ENCODE measurements at places on chromosomes 3 and 15.

- no peak for DNase-seq
These were observed 124.8 kb downstream of the SV2B start for GRCh38 chr15:91224755-91225380.

- DNase-seq = no peak
These were observed 198.5 kb upstream of the COL8A1 start for GRCh38 chr3:99439892-99440291.

DNA sequence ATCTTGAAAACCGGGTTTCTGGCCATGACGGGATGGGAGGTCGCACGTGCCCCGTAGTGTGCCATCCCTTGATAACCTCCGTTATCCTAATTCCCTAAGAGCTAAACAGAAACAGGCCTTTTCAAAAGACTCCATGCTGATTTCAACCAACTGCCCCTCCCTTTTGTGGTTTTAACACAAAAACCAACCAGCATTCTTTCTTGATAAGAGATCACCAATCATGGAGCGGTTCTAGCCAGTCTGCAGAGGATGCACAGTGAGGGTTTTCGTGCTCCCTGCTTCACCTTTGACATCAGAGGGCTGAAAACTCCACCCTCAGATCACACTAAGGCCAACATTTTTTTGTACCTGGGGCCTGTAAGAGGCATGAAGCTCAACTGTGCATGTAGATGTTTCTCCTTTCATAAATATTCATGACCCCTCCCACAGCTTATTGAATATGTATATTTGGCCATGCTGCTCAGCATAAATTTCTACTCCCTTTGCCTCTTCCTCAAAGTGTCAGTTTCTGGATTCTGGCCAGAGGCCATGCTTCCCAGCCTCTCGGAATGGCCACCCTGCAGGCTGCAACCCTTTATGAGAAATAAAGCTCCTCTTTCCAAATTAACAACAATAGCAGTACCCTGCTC lies 41.3 kb downstream of the FAM3D start:
- DNase-seq = no peak

DNA sequence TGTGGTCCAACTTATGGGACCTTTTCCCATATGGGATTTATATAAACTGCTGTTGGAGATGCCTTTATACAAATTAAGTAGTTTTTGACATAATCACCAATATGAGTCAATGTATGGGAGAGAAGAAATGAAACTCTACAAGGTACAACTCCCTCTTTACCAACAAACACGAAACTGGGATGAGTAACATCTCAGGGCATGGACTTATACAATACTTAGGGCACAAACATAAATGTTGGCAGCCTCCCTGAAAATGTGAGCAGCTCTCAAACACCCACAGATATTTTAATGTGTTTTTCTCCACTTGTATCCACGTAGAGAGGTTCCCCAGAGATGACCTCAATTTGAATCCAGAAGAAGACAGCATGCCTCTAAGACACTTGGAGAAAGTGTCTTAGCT lies 161.6 kb downstream of the MAGI1 start:
- no peak for DNase-seq

DNA sequence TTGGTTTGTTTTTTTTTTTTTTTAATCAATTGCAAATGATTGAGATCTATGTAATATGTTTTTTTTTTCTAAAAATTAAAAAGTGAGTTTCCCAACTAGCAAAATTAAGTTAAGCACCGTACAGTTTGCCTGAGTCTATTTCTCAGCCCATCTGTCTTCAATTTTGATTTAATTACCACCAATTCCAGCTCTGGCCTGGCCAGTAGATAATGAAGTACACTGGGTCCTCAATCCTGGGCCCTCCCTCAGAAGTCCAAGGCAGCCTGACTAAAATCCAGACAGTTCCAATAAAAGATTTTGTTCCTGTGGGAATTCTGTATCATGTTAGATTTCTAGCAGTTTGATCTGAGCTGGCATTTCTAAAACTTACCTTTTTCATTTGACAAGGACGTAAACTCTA lies 887.2 kb downstream of the NAALADL2 start:
- DNase-seq = no peak

- no peak for DNase-seq
These were observed 45.0 kb downstream of the ZNF860 start for GRCh38 chr3:32026593-32026992.

DNA sequence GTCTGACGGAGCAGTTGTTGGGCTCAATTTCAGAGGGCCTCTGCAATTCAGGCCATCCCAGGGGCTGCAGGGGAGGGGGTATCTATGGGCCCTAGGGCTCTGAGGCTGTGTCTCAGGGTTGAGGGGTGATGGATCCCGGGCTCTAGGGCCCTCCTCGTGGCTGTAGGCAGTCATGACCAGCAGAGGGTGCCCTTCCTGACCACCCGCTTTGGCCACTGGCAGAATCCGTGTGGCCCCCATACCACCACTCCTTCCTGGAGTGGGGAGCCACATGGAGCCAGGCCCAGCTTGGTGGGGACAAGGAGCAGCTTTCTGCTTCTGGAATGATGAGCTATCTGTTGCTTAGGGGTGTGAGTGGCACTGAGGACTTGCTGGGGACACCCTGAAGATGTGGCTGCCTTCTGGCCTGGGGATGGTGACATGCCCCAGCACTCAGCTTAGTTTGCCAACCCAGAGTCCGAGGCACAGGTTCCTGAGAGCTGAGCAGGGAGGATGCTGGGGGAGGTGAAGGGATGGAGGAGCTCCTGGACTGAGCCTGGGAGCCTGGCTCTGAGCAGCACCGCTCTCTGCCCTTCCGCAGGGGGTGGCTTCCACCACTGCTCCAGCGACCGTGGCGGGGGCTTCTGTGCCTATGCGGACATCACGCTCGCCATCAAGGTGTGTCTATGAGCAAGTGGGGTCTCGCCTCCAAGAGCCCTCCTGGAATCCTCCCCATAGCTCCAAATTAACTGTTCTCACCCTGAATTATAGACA lies 20.2 kb downstream of the HDAC11 start:
- DNase-seq = no peak

DNA sequence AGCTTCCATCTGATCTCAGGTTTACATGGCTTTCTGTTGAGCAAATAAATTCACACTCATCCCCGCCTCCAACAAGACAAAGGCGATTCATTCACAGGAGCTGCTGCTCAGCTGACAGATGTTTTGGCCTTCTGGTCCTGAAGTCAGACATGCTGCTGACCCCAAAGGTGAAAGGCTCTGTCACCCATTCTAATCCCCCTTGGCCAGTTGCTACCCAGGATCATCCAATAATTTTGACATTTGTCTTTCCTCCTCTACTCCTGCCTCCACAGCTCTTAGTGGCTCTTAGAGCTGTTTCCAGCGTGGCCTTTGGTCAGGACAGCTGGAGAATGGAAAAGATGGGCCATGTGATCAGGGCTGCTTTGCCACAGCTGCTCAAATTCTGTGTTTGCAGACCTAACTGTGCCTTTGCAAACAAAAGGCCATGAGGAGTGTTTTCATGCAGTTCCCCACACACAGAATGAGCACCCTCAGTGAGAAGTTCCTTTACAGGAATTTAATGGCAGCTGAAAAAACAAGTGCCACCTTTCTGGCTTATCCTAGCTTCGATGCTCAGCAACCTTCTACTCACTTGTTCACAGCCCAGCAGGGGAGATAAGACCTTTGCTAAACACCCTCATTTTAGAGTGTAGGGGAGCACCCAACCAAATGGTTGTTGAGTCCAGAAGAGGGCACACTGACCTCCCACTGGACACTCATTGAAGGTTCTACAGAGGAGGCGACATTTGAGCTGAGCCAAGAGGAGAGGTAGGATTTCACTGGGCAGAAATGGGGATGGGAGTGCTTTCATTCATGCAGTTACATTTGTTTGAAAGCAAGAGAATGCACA lies 39.0 kb downstream of the CYP19A1 start:
- DNase-seq = no peak

- peak; percentile 12 for DNase-seq
These were observed 818 bp downstream of the SLC4A7 start for GRCh38 chr3:27483117-27484014.

DNA sequence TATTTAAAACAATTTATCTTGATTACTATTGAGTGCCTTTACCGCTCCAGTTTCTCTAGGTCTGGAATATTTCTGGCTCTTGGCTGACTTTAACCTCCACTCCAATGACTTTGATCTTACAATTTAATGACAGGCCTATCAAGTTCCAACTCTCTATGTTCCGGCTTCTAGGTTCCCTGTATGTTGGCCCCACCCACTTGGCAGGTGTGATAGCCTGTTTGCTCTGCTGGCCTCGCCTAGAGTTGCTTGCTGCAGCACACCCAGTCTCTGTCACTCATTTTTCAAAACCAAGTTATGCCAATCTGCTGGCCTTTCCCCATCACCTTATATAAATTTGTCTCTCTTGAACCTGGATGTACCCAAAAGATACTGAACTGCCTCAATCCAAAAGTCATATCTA lies 428.0 kb downstream of the ROBO1 start:
- no peak for DNase-seq

DNA sequence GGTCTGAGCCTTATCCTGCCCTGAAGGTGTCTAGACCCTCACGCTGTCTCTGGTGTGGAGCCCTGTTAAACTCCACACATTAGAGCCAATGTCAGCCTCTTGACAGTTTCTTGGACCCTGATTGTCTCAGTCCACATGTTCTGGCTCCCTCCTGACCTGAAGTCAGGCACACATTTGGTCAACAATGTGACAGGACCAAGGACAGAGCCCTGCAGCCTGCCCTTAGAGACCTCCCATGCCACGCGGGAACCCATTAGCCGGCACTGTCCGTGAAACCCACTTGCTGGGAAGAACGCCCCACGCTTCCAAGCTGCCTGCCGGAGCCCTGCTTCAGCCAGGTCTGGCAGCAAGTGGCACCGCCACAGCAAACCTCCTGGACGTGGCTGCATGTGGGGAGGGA lies 162.7 kb upstream of the LINGO1 start:
- DNase-seq = no peak

DNA sequence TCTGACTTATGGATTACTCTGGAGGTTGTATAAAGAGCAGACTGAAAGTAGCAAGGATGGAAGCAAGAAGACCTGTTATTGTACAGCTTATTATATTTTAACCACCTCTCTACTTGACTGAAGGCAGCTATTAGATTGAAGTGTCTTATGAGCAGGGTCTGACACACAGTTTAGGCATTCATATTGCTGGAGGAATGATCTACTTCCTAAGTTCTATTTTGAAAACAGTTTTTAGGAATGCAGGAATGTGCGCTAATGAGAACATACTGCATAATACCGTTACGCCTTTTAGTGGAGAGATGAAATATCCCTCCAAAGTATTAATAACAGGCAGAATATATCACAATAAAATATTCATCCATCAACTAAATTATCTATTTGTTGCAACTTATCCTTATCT lies 193.3 kb downstream of the ISL2 start:
- no peak for DNase-seq

DNA sequence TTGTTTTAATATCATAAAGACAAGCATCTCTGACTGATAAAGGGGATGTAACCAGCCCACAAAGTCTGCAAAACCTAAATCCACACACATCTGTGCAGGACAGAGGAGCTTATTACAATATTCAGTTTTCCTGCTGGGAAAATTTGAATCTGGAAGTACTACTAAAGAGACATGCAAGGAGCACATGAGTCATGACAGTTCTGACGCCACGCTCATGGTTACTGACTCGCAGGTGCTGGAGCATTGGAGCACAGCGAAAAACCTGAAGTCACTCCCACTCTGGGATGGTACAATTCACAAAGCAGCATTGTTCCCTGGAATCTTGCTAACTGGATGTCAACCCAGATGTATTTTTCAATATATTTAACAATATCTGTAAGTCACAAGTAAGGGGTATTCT lies 7.6 kb upstream of the ISL2 start:
- no peak for DNase-seq

DNA sequence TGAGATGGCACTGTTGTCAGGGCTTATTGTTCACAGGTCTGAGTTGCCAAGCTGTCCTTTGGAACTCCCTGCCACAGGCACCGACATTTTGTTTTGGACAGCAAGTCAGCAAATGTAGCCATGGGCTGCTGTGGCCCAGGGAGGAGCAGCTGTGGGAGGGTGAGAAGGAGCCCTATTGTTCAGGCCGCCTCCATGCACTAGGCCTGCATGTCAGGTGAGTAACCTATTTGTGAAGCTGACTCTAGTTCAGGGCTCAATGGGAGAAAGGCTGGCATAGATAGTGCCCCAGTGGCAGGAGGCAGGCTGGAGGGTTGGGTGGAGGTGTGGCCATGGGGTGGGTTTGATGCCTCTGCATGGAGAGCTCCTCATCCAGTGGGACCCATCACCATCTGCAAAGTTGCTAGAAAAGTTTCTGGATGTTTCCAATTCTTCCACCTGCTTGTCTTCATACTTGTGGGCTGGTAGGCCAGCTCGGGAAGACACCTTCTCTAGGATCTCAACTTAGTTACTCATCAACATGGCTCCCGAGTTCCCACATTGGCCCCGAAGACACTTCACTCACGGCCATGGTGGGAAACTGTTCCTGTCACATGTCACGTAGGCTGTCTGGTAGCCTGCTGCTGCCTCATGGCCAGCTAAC lies 19.5 kb downstream of the AMOTL2 start:
- DNase-seq = no peak

DNA sequence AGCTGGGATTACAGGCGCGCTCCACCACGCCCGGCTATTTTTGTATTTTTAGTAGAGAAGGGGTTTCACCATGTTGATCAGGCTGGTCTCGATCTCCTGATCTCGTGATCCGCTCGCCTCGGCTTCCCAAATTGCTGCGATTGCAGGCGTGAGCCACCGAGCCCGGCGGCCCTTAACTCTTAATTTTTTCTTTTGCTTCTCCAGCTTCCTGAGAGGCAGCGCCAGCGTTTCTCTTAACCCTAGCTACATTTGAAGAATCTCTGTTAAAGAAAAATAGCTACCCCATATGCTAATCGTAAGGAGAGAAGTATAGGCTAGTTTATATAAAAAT lies 465 bp upstream of the GK5 start:
- DNase-seq = no peak

- no peak for DNase-seq
These were observed 444.2 kb upstream of the NAALADL2 start for GRCh38 chr3:174414902-174415301.

DNA sequence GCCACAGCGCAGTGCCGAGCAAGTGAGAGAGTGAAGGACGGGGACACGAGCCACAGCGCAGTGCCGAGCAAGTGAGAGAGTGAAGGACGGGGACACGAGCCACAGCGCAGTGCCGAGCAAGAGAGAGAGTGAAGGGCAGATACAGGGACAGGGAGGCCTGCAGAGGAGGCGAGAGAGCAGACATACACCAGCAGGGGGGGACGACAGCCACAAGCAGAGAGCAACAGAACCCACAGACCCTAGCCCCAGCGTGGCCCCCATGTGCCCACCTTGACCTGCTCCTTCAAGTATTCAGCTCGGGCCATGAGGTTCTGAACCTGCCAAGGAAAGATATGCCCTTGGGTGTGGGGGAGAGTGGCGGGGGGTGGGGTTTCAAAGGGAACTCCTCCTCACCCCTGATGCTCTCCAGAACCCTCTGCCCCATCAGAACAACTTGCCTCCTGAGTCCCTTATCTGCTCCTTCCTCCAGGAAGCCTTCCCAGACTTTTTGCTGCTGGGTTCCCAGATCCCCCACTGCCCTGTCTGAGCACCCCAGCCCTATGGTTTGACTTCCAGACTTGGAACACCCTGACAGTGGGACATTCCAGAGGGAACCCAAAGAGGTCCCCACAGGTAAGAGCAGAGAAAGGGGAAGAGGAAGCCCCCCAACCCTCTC lies 5.3 kb downstream of the ULK3 start:
- DNase-seq = no peak

- no peak for DNase-seq
These were observed 261.7 kb downstream of the DOCK3 start for GRCh38 chr3:50936389-50936788.

All from stimulated activated CD8-positive, alpha-beta memory T cell treated with anti-CD3 and anti-CD28 coated beads, Interleukin-7, amount 100 ng/mL, for 48 hours (primary cell).